ENCODE measurements at places on chromosomes 16 and 17.

- no peak for DNase-seq
These were observed 1.3 kb downstream of the PLEKHH3 start for GRCh38 chr17:42675348-42675964.

DNA sequence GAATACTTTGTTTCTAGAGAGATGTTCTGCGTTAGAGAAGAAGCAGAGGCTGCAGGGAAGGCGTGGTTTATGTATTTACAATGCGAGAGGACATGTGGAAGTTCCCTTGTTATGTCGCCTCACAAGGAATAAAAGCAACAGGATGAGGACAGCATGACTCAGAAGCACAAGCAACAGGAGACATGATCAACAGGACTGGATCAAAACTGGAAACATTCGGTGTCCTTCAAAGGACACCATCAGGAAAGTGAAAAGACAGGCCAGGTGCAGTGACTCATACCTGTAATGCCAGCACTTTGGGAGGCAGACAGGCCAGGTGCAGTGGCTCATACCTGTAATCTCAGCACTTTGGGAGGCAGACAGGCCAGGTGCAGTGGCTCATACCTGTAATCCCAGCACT, 52.6 kb downstream of the CCDC57 start:
- no peak for DNase-seq

DNA sequence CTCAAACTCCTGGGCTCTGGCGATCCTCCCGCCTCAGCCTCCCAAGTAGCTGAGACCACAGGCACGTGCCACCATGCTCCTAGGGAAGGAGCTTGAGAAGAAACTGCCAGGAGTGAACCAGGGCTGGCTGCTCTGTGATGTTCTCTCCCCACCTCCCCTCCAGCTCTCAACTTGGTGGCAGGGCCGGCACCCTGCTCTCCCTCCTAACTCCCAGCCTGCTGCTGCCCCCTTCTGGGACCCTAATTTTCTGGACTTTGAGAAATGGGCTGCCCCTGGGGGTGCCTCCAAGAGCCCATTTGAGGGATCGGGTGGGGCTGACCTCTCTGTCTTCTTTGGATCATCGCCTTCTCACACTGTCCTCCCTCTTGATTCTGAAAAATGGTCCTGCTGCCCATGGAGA, 14.9 kb upstream of the STAT3 start:
- DNase-seq: no peak

DNA sequence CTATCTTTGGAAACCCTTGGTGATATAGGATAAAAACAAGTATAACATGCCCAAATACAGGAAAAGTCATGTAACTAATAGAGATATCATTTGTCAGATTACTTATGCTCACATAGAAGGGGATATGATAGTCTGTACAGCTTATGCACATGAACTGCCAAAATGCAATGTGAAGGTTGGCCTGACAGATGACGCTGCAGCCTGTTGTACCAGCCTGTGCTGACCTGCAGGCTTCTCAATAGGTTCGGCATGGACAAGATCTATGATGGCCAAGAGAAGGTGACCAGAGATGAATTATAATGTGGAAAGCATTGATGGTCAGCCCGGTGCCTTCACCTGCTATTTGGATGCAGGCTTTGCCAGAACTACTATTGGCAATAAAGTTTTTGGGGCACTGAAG, 12.7 kb downstream of the WFIKKN2 start:
- DNase-seq: no peak

DNA sequence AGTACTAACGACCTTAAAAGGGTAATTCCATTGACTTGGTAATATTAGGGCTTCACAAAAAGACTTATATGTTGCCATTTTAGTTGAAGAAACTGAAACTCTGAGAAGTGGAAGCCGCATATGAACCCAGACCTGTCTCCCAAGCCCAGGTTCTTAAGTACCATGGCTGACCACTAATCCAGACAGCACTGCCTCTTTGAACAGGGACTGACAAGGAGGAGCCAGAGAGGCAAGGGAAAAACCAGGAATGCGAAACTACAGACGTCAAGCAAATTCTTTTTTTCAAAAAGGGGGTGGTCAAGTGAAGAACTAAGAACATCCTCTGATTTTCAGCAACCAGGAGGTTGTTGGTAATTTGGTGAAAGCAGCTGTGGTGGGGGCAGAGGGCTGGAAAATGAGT, 15.2 kb downstream of the CYB5D1 start:
- DNase-seq: no peak

DNA sequence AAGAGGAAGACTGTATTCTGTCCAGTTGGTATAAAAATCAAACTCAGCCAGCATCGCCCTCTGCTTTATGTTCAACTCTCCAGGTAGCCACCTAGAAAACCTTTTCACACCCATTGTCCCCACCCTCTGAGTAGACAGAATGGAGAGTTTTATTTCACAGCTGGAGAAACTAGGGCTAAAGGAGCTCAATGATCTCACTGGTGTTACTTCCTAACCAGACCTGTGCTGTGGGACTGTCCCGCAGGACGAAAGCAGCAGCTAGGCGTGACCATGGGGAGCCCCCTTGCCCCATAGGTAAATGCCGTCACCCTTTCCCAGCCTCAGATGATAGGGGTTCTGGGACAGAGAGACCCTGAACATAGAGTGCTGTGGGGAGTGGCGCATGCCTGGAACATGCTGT, 67.7 kb downstream of the CYLD start:
- no peak for DNase-seq

DNA sequence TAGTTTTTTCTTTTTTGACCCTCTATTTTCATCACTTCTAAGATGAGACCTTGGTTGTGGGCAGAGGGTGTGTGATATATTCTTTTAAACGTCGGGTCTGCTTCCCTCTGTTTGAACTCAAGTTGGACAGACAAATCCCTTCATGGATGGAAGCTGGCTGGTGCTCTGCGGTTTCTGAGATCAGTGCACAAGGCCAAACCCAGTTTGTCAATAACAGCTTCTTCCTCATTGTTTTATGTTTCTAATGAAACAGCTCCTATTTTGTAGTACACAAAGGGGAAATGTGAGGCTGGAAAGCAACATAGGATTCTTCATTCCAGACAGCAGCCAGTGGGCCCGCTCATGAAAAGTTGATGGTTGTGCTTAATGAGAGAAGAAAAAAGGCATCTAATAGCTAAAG, 159.6 kb downstream of the PRKCA start:
- DNase-seq: no peak

DNA sequence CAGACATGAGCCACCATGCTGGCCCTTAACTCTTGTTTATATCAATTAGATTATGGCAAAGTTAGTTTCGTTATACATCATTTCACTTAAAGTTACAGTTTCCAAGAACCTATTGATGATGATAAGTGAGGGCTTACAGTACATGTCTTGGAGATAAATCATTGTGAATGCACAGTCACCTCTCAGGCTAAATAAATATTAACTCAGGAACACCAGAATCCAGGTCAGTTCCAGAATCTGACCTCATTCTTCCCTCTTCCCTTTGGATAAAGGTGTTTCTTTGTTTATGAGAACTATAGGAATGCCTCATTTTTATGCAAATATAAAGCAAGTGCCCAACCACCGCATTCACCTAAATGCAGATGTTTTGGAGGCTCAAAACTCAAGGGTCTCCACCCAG, 48.4 kb upstream of the CRYM start:
- peak; percentile 47 for DNase-seq

GRCh38 chr17:28720247-28720996, 637 bp downstream of the RPL23A start:
- DNase-seq: no peak

- DNase-seq: no peak
These were observed 22.8 kb upstream of the SLC47A1 start for GRCh38 chr17:19510903-19511302.

DNA sequence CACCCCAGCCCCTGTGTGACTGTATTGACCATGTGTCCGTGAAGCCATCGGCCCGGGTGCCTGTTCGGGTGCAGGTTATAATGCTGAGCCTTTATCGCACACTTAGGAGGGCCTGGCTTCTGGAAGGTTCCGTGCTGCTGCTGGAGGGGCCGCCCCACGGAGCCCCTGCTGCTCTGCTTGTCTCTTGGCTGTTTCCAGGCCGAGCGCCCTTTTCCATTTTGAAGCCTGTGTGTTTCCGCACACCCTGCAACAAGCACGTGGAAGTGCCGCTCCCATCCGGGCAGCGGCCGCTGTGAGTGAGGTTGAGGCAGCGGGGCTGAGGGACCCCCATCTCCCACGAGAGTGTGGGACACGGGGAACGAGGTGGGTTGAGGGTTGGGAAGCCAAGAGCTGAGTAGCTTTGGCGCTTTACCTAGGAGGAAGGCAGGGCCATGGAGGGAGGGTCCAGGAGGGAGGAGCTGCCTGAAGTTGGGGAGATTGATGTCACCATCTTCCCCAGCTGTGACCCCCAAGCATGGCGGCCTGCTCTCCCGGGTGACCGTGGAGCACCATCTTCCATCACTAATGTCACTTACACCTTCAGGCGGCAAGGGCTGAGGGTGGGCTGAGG, 200.1 kb upstream of the GSE1 start:
- no peak for DNase-seq

- no peak for DNase-seq
These were observed 1.5 kb upstream of the NTN3 start for GRCh38 chr16:2469399-2470233.

- no peak for DNase-seq
These were observed 149.8 kb downstream of the CDH13 start for GRCh38 chr16:82776470-82777146.

DNA sequence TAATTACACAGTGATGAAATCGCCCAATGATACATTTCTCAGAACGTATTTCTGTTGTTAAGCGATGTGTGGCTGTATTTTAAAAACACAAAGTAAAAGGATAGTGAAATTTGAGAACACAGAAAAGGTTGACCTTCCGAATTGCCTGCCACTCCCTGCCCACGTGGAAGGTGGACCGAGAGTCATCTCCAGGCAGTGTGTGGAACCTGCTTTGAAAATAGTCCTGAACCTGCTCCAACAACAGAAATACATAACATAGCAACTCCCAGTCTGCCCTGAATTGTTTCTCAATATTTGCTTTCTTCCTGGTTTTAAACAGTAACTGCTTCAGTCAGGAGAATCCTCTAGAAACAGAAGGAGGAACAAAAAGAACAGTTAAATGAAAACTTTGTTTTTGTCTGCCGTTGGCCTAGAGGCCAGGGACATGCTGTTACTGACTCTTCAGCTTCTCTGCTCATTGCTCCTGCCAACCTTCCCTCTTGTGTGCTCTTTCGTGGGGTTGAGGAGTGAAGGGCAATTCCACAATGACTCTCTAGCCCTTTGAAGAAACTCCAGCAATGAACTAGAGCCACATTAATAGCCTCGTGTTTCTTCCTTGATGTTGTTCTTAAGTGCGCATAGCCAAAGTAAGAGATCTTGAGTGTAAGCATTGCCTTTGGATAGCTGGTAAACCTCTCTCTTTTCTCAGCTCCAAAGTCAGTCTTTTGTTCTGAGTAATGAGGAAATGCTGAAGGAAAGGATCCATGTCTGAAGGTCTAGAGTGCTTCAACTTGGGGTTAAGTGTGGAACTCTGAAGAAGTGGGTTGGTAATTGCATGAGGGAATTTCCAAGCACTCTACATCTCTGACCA, 452.5 kb upstream of the CCL2 start:
- DNase-seq: no peak

DNA sequence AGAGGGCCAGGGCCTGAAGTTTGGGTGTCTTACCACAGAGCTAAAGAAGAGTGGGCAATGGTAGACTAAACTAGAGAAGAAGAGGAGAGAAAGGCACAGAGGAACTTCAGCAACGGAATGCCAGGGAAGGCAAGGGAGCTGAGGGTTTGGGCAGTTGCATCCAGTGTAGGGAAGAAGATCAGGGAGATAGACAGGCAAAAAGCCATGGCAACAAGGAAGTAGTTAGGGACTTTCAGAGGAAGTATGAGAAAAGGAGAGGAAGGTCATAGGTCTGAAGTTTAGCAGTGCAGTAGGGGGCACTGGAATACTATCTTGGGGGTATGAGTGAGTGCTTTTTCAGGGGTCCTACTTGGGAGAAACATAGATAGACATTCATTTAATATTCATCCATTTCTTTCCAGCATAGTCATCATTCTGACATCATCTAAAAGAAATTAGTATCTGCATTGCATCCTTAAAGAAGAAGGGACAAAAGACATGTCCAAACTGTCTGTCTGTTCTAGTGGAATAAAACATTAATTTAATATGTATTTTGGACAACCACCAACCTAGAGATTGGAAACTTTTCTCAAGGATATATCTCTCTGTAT, 2.2 kb upstream of the NF1 start:
- no peak for DNase-seq

GRCh38 chr17:15958484-15958854, 13.5 kb downstream of the ADORA2B start:
- DNase-seq: no peak

DNA sequence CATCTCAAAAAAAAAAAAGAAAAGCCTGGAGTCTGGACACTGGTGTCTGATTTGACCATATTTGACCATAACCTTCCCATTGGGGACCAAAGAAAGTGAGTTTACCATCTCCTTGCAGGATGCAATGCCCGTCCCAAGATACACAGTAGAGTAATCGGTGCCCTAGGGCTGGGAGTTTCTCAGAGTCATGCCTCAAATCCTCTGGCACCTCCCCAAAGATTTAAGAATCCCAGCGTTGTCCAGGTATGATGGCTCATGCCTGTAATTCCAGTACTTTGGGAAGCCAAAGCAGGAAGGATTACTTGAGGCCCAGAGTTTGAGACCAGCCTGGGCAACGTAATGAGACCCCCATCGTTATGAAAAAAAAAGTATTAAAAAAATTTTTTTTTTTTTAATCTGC, 5.0 kb downstream of the PITPNM3 start:
- no peak for DNase-seq
